ENCODE measurements at places on chromosomes 12 and 14.

DNA sequence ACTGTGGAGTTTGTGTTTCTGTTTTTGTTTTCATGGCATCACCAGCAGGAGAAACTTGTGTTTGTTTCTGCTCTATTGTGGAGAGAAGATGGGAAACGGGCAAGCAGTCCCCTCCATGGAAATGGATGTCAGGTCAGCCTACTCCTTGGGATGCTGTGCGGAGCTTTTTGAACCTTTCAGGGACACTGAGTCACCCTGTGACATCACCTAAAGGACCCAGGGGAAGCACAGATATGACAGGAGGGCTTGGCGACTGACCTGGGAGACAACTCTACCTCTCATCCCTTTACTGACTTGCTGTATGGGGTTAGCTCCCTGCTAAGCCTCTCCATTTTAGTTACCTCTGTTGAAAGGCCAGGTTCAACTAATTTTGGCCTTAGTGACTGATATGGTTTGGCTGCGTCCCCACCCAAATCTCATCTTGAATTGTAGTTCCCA, 706.9 kb upstream of the TMEM132C start:
- DNase-seq = no peak

GRCh38 chr14:99534863-99535262, 53.7 kb downstream of the CCNK start:
- DNase-seq = no peak

DNA sequence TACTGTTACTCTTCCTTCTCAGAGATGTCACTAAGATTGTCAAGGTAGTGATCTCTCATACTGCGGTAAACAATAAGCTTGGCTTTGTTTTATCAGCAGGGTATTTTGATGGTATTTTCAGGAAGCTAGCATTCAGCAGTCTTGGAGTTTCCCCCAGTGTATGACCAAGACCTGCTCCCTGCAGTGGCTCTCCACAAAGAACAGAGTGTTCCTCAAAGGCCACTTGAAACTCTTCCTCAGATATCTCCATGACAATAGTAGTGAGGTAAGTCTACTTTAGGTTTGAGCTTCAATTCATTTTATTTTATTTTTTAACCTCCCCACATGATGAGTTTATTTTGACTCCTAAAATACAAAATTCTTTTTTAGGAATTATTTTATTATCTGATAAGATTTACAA, 74.0 kb upstream of the G2E3 start:
- DNase-seq = no peak

DNA sequence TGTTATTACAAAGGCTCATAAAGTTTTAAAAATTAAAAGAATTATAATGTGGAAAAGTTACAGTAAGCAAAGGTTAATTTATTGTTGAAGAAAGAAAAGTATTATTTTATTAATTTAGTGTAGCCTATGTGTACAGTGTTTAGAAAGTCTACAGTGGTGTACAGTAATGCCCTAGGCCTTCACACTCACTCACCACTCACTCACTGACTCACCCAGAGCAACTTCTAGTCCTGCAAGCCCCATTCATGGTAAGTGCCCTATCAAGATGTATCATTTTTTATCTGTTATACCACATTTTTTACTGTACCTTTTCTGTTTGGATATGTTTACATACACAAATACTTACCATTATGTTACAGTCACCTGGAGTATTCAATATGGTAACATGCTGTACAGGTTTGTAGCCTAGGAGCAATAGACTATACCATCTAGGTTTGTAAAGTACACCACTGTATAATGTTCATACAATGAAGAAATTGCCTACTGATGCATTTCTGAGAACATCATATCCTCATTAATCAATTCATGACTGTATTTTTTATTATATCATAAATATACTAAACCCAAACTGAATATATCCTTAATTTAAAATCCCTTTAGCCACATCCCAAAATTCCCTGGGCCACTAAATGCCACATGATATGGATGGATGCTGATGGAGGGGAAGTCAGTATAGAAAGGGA, 43.6 kb upstream of the NID2 start:
- no peak for DNase-seq

DNA sequence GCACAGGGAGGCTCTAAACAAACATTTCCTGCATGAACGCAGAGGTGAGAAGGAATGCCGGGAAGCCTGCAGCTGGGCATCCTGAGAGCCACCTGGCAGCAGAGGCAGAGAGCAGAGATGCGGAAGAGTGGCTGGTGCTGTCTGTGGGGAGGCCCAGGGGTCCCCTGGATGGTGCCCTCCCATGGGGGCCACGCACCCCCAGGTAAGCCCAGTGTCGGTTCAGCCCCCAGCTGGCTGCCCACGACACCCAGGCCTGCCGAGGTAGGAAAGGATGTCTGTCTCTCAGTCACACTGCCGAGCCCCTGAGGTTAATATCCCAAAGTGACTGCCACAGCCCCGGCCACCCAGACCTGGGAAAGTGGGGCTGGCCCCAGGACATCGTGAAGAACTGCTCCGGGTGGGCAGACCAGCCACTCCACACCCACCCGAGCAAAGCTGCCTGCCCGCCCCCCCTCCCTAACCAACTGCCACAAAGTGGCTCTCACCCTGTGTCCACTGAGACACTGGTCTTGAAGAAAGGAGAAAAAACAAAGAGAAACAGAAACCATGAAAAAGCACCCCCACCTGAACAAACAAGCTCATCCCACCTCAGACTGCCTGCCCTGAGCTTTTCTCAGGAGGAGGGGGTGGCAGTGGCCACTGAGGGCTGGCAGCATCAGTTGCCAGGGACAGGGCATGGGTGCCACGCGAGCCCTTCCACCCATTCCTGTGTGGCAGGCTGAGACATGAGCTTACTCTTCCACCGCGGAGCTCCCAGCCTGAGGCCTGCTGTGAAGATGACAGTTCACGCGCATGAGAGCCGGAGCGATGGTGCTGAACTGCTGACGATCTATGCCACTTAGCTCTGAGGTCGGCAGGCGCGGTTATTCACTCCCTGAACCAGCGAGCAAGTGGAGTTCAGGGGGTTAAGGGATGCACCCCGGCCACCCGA, 40.8 kb downstream of the CCDC88C start:
- no peak for DNase-seq

GRCh38 chr14:50285861-50286260, 26.2 kb downstream of the L2HGDH start:
- DNase-seq = no peak

GRCh38 chr12:66345212-66345611, 42.9 kb downstream of the HELB start:
- no peak for DNase-seq

GRCh38 chr14:83419420-83419819, 1885.8 kb upstream of the SEL1L start:
- DNase-seq = no peak
